ENCODE measurements at places on chromosomes 7 and 10.
A peak's percentile ranks its signal among the peaks of the same experiment; 100 is the strongest.

GRCh38 chr10:120474956-120475355 is 17.9 kb downstream of the PLPP4 start:
- no peak for DNase-seq

DNA sequence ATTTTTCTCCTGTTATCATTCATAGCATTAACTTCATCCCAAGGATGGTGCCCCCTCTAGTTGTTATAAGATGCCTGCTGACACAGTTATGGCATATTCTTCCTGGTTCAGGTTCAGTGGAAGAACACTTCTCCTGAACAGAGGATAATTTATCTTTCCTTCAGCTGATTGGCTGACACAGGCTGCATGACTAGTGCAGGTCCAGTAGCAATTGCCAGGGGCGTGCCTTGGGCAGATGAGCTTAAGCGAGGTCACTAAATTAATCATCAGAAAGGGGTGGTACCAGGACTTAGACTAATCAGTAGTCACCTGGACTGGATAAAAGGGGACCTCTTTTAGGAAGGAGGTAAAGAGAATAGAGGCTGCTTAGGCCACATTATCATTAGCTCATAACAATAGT is 42.3 kb downstream of the BZW2 start:
- peak; percentile 29 for DNase-seq

DNA sequence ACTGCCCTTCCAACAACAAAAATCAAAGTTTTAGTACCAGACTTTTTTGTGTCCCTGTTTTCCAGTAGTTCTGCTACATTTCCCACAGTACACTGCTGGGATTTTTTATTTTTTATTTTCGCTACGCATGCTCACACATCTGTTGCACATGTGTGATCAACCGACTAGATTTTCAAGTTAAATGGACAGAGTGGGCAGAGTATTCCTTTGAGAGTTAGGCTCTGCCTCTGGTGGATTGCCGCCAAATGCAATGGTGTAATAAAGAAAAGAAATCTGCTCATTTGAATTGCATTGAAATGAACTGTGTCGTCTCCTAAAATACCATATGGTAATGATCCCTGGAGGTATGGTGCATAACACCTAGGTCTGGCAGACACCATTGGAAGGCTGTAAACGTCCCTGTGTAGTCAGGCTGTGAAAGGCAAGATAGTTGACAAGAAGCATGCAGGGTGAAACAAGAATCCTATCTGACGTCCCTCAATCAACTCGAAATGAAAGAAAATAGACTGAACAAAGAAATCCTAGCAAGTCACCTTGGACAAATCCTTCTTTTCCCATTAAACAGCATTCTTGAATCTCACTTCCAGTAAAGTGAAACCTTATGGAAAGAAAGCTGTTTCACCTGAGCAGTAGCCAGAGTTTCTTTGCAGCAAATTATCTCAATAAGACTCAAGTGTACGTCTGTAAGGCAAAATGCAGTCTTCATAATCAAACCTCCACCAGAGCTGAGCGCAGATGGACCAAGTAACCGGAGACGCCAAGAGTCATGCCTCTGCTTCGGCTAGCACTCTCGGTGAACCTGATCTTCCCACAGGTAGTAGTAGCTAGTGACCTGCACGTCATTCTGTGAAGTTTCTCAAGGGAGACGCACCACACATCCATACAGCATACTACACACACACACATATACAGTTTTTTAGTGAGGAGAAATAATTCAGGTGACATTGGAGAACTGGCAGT is 357.3 kb downstream of the CRPPA start:
- no peak for DNase-seq

DNA sequence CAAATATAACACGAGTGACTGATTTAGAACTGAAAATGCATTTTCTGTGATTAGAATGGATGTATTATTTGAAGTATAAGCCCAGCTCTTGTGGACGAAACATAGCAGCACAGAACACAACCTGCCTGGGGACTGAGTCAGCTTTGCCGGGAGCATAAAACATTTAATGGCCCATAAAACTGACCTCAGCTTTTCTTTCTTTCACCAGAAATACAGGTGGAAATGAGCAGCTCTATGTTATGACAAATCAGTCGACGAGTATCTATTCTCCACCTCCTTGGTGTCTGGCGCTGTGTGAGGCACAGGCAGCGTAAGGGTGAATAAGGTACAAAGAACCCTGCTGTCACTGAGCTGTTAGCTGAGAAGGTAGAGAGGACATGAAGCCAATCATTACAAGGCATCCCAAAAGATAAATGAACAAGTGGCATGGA is 471.6 kb upstream of the AKR1E2 start:
- peak; percentile 77 for DNase-seq

- DNase-seq = no peak
Observed at GRCh38 chr7:95373323-95373722, 22.9 kb downstream of the PON3 start.

DNA sequence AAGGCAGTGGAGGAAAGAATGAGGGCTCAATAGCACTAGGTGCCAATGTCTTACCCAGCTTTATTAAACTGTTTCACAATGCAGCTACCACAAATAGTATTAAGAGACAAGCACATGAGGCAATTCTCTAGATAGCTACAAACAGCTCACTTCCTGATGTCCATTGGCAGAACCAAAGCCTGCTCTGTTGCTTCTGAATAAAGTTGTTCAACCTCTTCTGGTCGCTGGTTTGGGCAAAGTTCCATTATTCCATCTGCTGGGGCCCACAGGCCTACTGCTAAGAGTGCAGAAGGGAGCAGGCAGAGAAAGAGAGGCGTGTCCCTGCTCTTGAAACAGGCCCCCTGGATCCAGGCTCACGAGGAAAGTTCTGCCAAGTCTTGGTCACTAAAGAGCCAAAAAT is 173.9 kb downstream of the ZNF438 start:
- no peak for DNase-seq

GRCh38 chr10:126661841-126662515 is 8.5 kb downstream of the C10orf90 start:
- DNase-seq = no peak

DNA sequence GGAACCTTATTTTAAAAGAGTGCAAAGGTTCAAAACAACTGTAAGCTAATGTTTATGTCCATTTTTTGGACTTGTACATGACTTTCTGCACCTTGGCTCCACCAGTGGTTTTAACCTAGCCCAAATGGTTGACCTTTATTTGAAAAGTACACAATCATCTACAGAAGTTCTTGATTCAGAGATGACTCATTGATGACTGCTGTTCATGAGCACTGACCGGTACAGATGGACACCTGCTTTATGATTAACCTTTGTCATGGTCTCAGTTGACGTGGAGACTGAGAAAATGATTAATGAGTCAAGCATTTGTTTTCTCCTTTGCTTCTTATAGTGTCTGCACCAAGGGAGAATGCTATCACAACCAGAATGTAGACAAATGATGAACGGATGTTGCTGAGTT is 55.7 kb upstream of the PTER start:
- peak; percentile 93 for DNase-seq

- no peak for DNase-seq
Observed at GRCh38 chr10:113953505-113954272, 90.0 kb upstream of the ADRB1 start.

- DNase-seq = no peak
Observed at GRCh38 chr10:30556189-30556588, 73.4 kb downstream of the LYZL2 start.

GRCh38 chr7:14446219-14446618 is 456.3 kb downstream of the DGKB start:
- no peak for DNase-seq

GRCh38 chr7:5117095-5117970 is 71.7 kb downstream of the RBAK start:
- no peak for DNase-seq

GRCh38 chr10:128322106-128322505 is 195.9 kb upstream of the MKI67 start:
- no peak for DNase-seq

- no peak for DNase-seq
Observed at GRCh38 chr7:57423768-57424167, 26.2 kb upstream of the ZNF716 start.

DNA sequence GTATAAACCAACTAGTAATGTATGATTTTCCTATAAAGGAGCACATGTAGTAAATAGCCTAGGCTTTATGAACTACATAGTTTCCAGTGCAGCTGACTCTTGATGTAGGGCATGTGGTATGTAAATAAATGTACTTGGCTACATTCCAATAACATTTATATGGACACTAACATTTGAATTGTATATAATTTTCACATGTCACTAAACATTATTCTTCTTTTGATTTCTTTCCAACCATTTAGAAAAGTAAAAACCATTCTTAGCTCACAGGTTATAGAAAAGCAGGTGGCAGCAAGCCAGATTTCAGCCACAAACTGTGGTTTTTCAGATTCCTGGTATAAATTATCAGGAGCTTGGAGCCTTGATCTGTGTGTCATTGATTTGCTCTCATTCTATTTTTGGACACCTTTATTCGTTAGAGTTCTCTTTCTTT is 1182.0 kb downstream of the CNTNAP2 start:
- DNase-seq = no peak

GRCh38 chr7:134220236-134220635 is 93.1 kb downstream of the LRGUK start:
- no peak for DNase-seq

- DNase-seq = no peak
Observed at GRCh38 chr10:23106331-23107072, 11.1 kb downstream of the MSRB2 start.
